ENCODE measurements at places on chromosomes 4 and X.

- DNase-seq: peak; percentile 29
Observed at GRCh38 chr4:157045507-157046127, 30.3 kb upstream of the GLRB start.

GRCh38 chrX:47540754-47541538 is 20.1 kb upstream of the ARAF start:
- peak; percentile 72 for DNase-seq

DNA sequence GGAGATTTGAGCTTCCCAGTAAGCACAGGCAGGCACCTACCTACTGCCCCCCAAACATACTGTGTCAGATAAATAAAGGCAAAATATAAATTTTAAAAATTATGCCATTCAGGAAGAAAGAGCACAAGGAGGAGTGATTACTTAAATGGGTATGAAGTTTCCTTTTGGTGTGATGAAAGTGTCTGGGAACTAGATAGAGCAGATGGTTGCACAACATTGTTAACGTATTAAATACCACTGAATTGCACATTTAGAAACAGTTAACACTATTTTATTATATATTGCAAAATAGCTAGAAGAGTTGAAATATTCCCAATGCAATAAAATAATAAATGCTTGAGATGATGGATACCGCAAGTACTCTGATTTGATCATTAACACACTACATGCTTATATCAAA is 374.7 kb upstream of the FGF13 start:
- no peak for DNase-seq

- DNase-seq: no peak
Observed at GRCh38 chr4:20639346-20639745, 60.9 kb upstream of the PACRGL start.

DNA sequence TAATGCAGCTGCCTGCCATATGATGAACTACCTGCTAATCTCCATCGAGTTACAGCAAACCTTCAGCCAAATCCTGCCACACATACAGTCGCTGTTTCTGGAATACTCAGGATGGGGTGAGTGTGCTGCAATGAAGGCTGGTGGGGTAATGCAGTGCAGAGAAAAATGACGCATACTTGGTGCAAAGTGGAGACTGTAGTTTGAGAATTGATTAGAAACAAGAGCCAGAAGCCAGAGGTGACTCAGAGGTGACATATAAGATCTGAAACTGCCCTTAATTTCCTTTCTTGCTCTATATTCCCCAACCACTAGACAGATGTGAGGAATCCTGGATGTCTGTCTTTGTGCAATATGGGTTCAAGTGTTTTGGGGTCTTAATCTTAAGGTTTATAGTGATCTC is 22.0 kb downstream of the C4orf54 start:
- no peak for DNase-seq

DNA sequence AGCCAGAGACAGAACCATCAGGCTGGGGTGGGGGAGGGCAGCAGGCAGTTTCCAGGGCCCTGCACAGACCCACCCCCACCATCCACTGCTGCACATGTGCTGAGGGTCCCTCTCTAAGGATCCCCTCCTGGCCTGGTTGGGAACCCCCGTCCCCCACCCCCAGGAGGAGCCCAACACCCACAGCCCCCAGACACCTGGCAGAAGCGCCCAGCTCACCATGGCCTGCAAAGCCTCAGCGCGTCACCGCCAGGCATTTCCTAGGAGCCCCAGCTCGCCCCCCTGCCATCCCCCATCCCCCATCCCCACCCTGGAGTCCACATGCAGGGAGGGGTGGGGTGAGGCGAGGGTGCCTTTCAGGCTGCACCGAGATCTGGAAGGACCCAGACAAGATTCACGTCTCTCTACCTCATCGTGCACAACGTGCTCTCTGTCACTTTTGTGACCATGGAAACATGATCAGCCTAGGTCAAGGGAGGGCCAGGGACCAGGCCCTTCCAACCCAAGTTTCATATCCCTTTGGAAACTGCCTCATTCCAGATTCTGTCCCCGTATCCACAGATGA is 9.3 kb downstream of the MXD4 start:
- DNase-seq: no peak

DNA sequence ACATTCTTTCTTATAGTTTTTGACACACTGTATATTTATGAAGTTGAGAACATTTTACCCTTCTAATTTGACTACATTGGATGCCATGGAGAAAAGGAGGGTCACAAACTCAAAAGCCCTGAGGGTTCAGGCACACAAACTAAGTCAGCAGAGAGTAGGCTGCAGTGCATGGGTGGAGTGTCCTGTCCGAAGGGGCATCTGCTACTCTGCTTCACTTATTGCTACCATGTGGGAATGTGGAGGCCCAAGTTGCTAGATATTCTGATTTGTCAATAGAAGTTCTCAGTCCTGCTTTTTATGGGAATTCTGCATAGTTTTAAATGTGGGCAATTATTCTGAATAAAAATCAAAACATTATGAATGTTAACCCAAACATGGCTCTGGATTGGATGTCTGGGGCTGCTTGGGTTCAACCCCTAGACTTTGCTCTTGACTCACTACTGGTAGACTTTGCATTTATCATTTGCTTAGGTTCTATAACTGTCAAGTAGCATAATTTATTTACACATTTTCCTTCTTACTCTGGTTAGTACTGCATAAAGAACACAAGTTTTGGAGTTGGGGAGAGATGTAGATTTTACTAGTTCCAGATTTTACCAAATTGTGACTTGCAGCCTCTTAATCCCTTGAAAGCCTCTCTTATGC is 255.1 kb downstream of the SPRY1 start:
- DNase-seq: no peak

DNA sequence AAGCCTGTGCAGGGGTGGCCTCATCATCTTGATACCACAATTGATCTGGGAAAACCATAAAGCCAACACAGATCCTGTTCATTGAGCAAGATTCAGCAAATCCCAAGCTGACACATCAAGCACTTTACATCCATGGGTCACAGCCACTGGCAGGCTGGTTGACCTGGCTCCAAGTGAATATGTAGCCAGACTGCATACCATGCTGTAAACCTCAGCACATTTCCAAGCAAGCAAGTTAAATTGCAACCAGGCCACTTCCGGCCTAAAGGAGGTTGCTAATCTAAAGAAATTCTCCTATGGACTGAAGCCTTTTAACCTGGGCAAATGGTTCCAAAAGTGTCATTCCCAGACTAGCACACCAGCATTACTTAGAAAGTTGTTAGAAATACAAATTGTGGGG is 54.4 kb upstream of the USP26 start:
- no peak for DNase-seq

GRCh38 chr4:119725688-119726330 is 97.2 kb upstream of the PDE5A start:
- no peak for DNase-seq

DNA sequence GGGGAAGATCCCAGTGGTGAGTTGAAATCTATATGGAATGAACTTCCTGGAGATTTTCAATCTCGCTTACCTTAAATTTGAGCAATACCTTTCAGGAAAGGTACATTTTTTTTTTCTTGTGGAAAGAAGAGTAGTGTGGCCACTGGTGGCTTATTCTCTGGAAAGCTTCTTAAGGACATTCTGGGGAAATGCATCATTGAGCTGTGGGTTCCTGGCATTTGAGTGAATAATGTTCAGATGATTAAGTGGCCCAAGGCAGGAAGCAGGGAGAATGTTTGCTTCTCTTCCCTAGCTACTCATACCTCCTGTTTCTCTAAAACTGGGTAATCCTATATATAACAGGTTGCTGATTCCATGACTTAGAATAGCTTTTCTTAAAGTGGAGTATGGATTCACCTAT is 31.8 kb downstream of the STAG2 start:
- peak; percentile 24 for DNase-seq

- no peak for DNase-seq
Observed at GRCh38 chr4:113826421-113826820, 64.9 kb upstream of the CAMK2D start.

- peak; percentile 34 for DNase-seq
Observed at GRCh38 chr4:122005064-122005755, 53.4 kb upstream of the TRPC3 start.

DNA sequence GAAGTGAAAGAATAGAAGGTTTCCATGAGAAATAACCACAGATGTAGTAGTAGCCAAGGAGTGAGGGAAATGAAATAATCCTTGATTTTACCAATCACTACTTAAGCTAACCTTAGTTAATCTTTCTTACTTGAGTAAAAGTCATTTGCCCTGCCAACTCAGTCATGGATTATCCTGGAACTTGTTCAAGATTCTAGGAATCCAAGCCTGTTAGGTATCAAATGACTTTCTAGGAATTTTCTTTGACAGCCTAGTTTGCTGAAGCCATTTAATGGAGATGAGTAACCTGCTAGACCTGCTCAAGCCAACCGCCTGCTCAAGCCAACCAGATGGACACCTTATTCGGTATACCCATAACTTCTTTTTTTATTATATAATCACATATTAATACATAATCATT is 180.5 kb downstream of the KLHL13 start:
- no peak for DNase-seq

DNA sequence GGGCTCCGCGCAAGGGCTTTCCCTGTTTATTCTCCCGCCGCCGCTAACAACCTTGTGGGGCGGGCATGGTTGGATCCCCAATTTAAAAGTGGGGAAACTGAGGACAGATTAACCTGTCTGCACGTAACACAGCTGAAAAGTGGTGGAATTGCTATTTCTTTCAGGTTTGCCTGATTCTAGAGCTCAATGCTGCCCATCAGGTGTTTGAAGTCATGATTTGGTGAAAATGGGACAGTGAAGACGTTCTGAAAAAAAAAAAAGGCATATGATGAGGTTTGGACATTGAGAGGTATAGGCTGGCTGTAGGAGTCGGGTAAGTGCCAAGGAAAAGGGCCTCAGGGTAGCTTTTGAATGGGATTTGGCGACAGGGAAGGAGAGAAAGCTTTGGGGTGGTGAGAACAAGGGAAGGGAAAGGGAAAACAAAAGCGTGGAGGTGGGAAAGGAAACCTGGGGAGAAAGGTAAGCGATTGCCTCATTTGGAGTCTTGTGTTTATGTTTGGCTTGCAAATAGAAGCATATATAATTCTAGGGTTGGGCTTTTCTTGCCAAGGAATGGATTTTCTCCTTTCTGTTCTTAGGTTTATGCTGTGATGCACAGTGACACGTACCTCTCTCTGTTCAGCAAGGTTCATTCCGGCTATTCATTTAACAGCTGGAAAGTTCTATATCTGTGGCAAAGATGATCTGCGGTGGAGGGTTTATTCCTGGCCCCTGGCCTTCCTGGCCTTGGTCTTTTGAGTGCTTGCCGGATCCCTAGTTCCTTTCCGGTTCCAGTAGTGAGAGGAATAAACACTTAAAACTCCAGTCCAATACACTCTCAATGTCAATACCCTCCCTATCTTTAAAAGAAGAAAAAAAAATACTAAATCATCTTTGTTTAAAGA is 2.4 kb upstream of the STIM2 start:
- DNase-seq: no peak

DNA sequence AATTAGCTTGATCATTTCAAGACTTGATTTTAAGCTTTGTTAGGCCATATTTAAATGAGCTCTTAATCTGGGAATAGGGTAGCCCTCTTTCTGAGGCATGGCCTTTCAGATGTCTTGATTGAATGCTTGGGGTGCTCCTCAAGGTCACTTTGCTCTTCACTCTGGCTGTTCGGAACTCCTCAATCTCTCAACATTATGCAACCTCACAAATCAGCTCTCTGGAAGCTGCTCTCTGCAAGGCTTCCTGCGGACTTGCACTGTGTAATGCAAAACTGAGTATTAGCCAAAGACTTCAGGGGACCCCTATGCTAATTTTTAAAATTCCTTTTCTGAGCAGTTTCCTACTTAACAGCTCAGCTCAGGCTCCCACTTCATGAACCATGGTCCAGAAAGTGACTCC is 398.3 kb downstream of the PRDM5 start:
- no peak for DNase-seq

GRCh38 chr4:25101836-25102235 is 58.4 kb downstream of the SEPSECS start:
- DNase-seq: no peak

- no peak for DNase-seq
Observed at GRCh38 chrX:13051529-13052172, 7.2 kb upstream of the FAM9C start.

GRCh38 chrX:7133050-7133440 is 14.5 kb upstream of the STS start:
- DNase-seq: no peak

DNA sequence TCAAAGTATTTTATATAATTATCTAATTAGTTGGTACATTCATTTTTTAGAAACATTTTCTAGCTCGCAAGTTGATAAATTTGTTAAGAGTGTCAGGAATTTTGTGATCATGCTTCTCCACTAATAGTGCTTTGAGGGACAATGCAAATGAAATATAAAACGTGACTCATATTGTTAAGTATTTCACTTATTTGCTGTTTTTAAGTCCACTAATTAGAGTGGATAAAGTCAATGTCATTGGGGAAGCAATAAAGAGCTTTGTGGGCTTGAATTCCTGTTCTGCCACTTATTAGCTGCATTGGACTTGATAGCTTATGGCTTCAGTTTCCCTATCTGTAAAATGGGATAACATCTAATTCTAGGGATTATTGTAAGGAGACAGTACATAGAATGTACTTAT is 26.5 kb upstream of the ANAPC4 start:
- DNase-seq: peak; percentile 18

DNA sequence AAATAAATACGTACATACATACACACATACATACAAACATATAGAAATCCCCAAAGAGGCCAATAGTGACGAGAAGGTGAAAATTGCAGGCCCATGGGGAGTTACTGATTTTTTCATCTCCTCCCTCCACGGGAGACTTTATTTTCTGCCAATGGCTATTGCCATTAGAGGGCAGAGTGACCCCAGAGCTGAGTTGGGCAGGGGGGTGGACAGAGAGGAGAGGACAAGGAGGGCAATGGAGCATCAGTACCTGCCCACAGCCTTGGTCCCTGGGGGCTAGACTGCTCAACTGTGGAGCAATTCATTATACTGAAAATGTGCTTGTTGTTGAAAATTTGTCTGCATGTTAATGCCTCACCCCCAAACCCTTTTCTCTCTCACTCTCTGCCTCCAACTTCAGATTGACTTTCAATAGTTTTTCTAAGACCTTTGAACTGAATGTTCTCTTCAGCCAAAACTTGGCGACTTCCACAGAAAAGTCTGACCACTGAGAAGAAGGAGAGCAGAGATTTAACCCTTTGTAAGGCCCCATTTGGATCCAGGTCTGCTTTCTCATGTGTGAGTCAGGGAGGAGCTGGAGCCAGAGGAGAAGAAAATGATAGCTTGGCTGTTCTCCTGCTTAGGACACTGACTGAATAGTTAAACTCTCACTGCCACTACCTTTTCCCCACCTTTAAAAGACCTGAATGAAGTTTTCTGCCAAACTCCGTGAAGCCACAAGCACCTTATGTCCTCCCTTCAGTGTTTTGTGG is 180.7 kb downstream of the AR start:
- DNase-seq: no peak

DNA sequence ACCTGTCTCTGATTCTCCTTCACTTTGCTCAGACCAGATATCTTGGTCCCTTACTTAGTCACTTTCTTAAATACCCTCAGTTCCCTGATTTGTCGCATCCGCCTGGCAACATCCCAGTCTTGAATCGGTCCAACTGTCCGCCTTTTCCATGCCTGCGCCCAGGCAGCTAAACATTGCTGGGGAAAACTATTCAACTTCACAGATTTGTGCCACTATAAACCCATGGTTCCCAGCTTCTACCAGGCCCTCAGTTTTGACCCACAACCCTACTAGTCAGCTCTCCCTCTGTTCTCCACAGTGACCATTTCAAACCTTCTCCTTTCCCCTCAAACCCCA is 451 bp upstream of the FGD1 start:
- no peak for DNase-seq

GRCh38 chr4:1305261-1305711 is 15.6 kb downstream of the MAEA start:
- no peak for DNase-seq

- no peak for DNase-seq
Observed at GRCh38 chr4:88277711-88278225, 6.6 kb downstream of the PPM1K start.
